ENCODE measurements at places on chromosomes 6 and 20.

- DNase-seq: peak; percentile 49
Measured at GRCh38 chr6:27752038-27752885, 159.9 kb downstream of the OR2B2 start.

GRCh38 chr6:62152796-62153195 is 133.2 kb downstream of the KHDRBS2 start:
- no peak for DNase-seq

DNA sequence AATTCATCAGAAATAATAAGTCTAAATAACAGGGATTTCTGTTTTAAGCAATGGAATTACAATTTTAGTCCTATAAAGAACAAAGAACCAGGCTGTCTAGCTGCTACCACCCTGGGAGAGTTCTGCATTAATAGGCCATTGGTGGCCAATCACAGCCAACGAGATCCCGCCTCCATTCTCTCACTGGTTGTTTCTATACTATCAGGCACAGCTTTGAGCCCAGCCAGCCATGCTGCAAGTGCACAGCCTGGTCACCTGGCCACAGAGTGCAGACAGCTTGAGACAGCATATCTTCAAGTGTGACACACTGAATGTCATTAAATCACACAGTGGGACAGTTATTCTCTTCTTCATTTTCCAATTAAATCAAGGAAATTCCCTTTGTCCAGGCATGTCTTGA is 16.1 kb upstream of the RAB22A start:
- DNase-seq: no peak

- no peak for DNase-seq
Measured at GRCh38 chr20:56580226-56580625, 47.2 kb downstream of the FAM209B start.

DNA sequence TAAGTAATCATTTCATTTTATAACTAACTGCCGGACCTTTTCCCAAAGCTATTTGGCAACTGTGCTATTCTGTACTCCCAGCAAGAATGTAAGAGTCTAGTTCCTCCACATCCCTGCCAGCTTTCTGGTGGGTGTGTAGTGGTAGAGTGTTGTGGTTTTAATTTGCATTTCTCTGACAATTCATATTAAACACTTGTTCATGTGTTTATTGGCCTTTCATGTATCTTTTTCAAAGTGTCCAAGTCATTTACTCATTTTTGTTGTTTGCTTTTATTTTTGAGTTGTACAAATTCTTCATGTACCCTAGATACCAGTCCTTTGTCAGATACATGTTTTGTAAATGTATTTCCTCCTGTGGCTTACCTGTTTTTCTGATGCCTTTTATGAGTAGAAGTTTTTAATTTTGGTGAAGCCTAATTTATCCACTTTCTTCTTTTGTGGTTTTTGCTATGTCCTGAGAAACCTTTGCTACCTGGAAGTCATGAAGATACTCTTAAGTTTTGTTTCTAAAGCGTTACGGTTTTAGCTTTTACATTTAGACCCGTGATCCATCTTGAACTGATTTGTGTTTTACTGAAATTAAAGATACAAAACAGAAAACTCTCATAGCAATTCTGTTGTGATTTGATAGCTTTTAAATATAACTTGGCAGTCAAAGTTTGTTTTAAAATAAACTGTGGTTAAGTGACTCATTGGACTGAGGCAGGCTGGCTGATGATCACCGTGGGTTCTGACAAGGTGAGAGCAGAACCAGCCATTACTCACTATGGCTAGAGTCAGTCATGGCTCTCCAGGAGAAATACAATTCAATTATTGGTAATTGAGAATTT is 8.0 kb downstream of the MYLIP start:
- DNase-seq: peak; percentile 66

GRCh38 chr6:160419488-160419887 is 71.3 kb downstream of the SLC22A3 start:
- DNase-seq: no peak

DNA sequence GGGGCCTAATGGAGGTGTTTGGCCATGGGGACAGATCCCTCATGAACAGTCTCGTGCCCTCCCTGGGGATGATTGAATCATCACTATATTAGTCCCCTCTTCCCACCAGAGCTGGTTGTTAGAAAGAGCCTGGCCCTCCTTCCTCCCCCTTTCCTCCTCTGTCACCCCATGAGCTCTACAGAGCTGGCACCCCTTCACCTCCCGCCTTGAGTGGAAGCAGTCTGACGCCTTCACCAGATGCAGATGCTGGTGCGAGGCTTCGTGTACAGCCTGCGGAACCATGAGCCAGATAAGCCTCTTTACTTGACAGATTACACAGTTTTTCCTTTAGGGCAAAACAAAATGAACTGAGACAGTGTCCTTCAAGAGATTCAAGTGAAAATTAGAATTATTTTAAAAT is 74.4 kb upstream of the RIPOR2 start:
- no peak for DNase-seq

GRCh38 chr20:60031107-60031506 is 72.9 kb downstream of the CDH26 start:
- DNase-seq: no peak

DNA sequence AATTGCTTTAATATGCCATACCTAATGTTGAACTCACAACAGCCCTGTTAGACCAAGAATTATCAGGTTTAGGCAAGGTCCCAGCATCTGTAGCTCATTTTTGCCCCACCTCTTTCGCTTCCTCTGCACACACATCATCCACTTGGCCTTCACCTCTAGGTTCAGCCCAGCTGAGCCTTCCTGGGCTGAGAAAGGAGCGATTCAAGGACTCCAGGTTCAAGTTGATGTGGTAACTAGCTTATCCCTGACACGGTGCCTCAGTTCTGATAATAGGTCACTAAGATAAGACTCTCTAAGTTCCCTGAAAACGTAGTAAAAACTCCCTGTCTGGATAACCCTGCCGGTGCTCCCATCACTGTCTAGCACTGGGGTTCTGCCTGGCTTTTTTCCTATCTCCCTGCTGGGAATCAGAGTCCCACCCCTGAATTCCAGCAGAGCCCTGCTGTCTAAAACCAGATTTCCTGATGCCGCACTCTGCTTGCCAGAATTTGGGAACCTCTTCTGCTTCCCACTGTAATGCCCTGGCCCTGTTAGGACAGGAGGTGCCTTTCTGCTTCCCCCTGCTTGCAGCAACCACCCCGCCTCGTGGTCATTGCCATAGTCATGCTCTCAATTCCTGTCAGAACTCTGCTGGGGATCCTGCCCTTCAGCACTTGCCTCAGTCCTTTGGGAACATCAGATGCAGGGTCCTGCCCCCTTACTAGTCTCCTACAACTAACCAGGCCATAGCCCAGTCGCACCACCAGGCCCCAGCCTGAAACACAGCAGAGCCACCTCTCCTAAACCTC is 47.6 kb downstream of the ALDH8A1 start:
- DNase-seq: no peak

DNA sequence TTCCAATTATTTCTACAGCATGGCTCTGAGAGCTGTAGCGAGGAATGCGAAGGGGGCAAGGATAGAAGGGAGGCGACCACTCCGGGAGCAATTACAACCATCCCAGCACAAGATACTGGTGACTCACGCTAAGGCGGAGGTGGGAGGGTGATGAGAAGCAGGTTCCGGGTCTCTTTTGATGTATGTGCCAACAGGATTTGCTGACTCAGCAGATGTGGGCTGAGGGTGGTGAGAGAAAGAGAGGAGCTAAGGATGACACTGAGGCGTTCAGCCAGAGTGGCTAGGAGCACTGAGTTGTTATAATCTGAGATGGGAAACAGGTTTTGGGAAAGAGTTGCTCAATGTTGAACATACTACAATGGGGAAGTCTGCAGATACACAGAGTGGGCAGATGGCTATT is 9.3 kb upstream of the TXNDC5 start:
- DNase-seq: no peak

DNA sequence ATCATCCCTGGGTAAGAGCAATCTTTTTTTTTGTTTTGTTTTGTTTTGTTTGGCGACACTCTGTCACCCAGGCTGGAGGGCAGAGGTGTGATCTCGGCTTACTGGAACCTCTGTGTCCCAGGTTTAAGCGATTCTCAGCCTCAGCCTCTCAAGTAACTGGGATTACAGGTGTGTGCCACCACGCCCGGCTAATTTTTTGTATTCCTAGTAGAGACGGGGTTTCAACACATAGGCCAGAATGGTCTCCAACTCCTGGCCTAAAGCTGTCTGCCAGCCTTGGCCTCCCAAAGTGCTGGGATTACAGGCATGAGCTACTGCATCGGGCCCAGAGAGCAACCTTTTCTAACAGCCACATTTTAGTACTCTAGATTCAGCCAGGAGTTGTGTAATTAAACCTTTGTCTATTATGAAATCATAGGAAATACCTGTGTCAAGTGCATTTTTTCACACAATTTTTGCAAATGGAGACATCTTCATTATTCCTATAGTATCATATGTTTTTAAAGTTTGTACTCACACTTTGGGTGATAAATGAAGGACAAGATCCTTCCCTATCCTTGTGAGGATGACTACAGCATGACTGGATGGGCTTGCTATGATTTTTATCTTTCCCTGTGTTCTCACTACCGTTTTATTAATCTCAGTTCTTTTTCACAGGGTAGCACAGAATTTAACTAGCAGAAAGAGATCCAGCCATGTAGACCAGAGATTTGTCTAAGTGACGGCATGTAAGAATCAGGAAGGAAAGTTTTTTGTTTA is 82.6 kb downstream of the OR2B2 start:
- no peak for DNase-seq

GRCh38 chr6:104282581-104282980 is 577.1 kb downstream of the HACE1 start:
- no peak for DNase-seq

- no peak for DNase-seq
Measured at GRCh38 chr6:52834481-52834880, 6.1 kb downstream of the GSTA5 start.

DNA sequence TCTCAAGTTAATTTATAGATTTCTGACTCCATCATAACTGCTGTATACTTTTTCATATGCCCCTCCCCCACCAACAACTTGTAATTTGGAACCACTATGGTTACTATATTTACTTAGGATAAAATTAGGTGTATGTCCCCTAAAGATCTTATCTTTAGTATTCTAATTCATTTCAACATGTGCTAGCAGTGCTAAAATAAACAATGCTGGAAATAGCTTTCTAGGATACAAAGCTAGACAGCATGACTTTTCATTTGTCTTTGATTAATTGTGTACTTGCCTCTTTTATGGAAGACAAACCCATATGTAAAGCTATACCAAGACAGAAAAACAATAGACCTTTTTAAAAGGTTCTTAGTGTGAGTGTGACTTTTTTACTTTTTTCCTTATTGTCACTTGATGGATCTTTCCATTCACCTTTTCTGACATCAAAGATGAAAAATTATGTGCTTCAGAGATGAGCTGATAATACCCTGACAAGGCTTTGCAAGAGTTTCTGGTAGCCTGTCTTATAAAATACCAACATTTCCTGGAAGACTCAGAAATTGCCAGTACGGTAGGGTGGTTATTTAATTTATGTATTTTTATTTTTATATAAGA is 31.2 kb upstream of the POPDC3 start:
- DNase-seq: no peak

DNA sequence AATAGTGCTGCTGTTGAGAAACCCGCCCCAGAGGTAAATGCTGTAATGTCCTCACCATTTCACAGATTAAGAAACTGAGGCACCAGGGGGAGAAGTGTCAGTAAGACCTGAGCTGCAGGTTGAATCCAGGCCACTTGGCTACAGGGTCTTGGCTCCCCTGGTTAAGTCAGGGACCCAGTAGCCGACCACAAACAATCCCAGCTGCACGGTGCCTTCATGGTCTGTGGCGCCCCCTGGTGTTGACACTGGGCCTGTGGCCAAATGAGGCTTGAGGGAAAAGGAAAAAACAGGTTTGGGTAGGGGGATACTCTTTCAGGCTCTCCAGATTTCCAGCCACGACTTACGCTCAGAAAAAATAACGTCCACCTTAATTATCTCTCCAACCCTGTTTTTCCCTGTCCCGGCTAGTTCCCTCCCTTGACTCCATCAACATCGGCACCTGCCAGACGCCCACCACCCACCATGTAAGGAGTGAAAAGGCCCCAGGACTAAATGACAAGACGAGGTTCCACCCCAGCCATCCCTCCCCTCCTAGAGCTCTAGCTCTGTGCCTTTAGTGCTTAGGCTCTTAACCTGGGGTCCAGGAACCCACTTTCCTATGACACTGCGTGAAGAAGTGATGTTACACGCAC is 47.7 kb upstream of the POLR1H start:
- peak; percentile 48 for DNase-seq

DNA sequence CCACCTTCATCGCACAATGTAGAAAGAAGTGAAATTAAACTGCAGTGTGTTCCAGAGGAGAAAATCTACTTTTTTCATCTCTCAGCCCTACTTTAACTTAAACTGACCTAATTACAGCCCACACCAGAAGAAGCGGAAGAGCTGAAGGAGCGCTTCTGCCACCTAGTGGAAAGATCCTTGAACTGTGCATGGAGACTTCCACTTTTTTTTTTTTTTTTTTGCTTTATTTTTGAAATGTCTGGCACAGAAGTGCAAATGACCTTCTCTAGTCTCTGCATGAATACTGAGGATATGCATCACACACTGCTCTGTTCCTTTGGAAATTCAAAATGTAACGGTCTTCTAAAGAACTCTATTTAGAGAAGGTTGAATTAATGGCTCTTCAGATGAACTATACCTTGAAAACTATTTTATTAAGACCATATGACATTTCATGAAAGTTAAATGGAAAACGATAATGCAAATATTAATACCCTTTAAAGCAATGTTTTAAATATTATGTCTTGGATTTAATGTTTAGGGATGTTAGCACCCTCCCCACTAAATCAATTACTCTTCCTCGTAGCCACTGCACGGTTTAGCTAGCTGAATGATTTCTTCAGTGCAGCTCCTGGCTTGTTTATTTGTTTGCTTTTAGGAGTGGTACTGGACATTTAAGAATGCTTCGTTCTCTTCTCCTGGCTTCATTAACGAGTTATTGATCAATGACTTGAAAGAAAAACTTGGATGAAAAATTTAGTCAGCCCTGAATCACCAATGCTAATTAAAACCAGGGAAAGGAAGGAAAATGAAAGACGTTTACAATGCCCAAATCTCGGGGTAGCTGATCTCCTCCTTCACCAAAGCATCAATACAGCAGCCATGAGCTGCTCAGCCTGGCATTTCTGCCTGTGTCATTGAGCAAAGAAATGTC is 569.6 kb upstream of the GJE1 start:
- peak; percentile 55 for DNase-seq

- no peak for DNase-seq
Measured at GRCh38 chr20:32007787-32008616, 2.2 kb upstream of the CCM2L start.
